ENCODE measurements at places on chromosomes 5 and 9.

GRCh38 chr9:93594041-93594756 lies 17.8 kb downstream of the PHF2 start:
- no peak for DNase-seq

DNA sequence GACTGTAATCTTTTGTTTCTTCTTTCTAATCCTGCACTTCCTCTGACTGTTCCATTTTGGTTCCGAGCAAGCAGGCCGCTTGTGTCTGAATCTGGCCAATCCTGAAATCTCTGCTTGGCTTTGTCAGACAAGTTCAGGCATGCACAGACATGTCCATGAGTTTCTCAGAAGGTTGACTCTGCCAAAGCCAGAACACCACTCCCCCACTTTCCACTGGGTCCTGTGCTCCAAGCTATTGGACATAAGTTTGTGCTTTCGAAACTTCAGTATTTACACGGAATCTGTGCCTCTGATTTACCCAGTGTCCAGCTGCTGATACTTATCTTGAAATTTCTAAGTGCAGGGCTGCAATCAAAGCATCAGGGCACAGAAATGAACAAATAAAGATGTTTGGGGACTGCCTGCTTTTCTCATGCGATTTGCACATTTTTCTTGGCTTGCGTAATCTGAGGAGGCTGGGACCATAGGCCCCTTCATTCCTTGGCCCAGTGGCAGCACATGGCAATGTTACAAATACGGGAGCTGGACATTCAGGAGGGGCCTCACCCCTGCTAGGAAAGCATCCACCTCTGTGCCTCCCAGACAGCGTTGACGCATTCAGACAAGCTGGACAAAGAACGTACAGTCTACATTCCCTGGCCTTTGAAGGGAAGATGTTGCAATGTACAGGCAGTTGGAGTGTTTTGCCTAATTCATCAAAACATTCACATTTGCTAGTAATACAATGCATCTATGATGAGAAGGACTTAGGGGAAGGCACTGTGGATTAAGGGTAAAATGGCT lies 209.2 kb upstream of the PAPPA start:
- peak; percentile 94 for DNase-seq

DNA sequence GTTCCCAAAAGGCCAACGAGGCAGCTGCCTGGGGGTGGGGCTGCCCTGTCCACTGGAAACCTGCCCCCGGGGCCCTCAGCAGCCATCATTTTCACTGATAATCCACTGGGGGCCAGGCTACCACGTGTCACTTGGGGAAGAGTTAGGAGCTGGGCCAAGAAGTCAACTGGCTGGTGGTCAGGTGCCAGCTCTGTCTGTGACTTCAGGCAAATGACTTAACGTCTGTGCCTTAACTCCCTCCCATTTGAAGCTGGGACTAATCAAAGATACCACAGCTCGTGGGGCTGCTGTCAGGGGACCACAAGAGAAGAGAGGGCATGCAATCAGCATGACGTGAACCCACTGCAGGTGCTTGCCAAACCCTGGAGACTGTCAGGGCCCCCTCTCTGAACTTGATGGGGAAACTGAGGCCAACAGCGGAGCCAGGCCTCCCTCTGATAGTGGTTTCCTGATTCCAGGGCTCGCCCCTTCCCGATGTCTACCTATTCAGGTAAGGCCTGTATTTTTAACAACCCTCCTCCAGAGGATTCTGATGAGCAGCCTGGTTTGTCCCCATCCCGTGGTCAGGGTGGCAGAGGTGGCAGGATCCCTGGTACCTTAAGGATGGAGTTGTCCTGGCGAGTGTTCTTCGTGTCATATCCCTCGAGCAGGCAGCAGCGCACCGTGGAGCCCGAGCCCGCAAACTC lies 12.3 kb upstream of the DPM2 start:
- no peak for DNase-seq

GRCh38 chr5:38051711-38052511 lies 206.4 kb upstream of the EGFLAM start:
- no peak for DNase-seq

- DNase-seq, result peak; percentile 24
Observed at GRCh38 chr5:175800656-175801081, 70.7 kb upstream of the CPLX2 start.

GRCh38 chr5:142405814-142406395 lies 81.1 kb upstream of the SPRY4 start:
- no peak for DNase-seq

GRCh38 chr5:149793256-149793550 lies 63.1 kb downstream of the PPARGC1B start:
- DNase-seq, result peak; percentile 5

DNA sequence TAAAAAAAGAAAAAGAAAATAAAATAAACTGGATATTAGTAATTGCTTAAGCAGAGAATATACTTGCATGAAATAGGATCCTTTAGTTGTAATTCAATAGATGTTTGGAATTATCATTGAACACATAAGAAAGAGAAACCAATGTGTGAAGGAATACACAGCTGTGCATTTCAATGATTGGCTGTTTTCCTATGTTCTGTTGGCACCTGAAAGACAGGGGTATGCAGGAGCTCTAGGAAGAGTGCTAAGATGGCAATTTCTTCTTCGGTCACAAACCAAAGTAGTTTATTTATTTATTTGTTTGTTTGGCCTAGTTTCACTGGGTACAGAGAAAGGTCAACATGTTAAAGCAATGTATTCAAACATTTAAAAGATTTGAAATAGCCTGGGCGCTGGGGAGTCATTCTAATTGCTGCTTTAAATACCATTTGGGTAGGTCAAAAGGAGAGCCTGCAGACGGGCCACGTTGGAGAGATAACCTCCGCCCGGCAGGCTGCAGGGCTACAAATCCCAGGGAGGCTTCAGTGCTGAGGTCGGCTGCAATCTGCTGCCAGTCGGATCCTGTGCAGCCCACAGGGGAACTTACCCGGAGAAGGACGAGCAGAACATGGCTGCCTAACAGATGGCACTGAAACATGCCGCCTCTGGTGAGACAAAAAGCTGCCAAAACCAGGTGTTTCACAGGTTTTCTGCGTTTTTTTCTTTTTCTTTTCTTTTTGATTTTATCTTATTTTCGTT lies 154.2 kb upstream of the TYRP1 start:
- no peak for DNase-seq
